SK-N-SH treated with all-trans-retinoic acid at 6 μM for 48 hours (cell line): ENCODE measurements at places on chromosomes 5 and 9.

- ATAC-seq = no peak
Observed at GRCh38 chr5:156556666-156557406, 229.9 kb downstream of the SGCD start.

DNA sequence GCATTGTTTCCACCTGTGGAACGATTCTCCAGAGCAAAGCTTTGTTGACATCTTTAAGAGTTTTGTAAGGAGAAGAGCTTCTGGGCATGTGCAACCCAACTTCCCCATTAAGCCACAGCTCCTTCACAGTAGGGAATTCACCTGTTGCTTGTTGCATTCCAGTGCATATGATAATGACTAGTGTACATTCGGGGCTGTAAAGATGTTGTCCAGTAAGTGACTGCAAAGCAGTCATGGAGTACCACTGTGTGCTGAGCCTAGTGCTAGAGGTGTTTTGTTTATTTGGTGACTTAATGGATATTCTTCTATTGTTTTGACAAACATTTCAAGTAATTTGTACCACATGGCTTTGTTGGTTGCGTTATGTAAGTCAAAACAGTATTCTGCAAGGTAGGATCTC is 12.8 kb downstream of the UGCG start:
- ATAC-seq = no peak

DNA sequence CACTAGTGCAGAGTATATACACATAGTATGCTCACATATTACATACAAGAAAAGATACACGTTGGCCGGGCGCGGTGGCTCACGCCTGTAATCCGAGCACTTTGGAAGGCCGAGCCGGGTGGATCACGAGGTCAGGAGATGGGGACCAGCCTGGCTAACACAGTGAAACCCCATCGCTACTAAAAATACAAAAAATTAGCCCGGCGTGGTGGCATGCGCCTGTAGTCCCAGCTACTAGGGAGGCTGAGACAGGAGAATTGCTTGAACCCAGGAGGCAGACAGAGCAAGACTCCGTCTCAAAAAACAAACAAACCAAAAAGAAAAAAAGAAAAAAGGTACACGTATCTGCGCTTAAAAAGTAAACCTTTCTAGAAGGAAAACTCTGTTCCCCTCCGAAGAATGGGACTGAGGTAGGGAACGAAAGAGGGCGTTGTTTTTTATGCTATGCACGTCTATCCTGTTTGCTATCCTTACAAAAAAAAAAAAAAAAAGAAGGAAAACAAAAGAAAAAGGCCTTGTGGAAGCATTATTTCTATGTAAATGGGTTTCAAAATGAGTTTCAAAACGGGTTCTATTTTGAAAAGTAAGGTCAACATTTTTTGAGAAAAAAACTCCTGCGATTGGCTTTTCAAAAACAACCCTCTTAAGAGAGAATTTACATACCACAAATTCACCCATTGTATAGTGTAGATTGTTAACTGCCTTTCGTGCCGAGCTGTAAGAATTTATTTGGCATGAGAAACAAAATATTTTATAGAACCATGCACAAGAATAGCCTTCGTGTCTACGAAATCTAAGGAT is 1.2 kb downstream of the AK3 start:
- ATAC-seq = peak; percentile 2

DNA sequence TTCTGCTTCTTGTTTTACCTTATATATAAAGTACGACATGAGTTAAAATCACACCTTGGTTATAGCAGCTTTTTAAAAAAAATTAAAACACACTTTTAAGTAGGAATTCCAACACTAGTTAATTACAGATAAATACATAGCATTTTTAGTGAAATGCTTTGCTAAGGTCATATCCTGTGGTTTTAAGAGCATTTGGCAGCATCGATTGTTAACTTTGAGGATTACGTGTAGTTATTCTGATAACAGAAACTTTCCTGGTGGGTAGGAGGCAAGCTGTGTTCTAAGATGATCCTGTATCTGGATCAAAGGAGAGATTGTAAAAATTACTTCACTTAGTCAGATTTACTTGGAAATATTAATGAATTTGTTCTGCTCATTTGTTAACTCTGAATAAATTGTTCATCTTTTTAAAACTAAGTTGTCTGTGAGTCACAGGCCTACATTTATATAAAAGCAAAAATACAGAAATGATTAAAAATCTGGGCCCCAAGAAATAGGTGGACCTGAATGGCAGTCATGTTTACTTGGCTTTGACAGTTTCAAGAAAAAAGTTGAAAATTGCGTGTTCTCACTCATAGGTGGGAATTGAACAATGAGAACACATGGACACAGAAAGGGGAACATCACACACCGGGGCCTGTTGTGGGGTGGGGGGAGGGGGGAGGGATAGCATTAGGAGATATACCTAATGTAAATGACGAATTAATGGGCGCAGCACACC is 58.3 kb downstream of the TRIO start:
- no peak for ATAC-seq

DNA sequence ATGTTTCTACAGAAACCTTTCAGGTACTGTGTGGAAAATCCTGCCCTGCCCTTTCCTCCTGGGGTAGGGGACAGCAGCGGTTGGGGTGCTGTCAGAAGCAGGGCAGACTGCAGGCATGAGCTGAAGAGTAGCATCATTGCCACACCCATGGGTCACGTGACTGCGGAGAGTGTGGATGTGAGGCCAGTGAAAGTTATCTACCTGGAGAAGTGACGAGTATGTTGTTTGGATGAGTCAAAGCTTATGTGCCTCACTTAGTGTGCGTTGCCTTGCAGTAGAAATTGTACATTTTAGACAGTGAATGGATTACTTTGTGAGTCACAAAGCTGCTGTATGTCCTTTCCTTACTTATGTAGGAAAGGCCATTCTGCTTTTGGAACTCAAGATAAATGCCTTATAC is 21.7 kb upstream of the ACTBL2 start:
- no peak for ATAC-seq

GRCh38 chr9:99057665-99058625 is 47.0 kb upstream of the TGFBR1 start:
- ATAC-seq = no peak

DNA sequence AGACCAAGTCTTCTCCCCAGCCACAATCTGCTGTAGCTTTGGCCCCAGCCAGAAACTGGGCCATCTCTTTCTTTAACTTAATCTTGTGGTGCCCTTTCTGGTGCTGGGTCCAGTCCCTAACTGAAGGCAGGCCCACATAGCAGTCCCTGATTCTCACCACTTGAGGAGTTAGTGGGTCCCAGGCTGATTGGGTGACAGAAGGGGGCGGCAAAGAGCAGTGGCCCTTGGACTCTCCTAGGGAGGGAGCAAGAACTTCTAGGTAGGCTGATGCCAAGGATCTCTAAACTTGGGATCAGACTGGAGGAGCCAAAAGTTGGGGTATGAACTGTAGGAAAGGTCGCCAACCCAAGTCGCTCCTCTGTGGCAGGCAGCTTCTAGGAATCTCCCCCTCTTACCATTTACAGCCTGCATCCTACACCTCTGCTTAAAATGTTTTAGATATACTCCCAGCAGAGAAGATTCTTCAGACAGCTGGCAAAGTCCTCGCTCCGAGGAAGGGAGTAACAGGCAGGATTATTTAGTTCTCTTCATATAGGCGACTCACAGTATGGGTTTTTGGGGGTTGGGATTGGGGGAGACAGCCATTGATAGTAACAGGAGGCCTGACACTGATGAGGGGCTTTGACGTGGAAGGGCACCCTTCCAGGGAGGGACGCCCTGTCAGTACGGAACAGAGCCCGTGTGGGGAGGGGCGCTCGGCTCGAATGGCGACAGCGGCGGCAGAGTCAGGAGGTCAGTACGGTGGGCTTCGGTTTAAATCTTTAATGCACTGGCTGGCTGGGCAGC is 2.0 kb upstream of the CCL27 start:
- ATAC-seq = peak; percentile 80

DNA sequence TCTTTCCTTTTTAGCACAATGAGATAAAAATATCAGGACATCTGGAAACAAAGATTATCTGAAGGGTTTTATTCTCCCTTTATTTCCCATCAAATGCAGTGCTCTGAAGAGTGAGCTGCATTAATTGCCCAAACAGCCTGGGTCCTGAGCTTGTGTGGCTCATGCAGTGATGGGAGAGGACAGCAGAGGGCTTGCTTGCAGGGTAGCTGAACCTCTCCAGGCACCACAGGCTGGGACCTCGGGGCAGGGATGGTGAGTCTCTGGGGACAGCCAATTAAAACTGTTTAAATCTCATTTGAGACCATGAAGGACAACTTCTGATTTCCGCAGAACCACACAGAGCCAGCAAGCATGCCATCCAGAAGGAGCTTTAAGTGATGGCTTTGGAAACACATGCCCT is 71.2 kb downstream of the PLAC8L1 start:
- ATAC-seq = no peak; the same call in 2 of the 3 replicates

DNA sequence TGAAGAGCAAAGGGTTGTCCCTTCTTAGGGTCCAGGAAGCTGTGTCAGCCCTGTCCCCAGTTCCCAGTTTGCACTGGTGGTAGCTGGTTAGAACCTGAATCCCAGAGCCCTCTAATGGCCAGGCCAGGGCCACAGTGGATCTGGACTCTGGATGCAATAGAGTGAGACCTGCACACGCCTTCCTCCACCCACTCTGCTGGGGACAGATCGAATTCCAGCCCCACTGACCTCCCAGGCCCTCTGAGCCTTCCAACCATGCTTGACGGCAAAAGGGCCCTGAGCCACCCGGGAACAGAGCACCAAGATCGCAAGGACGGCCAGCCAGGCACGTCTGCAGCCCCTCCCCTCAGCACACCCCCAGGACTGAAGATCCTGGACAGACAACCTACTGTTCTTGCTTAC is 23.7 kb downstream of the NAIF1 start:
- ATAC-seq = no peak
